Mucosa of gallbladder (tissue), 1 donor: ENCODE measurements at places on chromosomes 7 and 10.

DNA sequence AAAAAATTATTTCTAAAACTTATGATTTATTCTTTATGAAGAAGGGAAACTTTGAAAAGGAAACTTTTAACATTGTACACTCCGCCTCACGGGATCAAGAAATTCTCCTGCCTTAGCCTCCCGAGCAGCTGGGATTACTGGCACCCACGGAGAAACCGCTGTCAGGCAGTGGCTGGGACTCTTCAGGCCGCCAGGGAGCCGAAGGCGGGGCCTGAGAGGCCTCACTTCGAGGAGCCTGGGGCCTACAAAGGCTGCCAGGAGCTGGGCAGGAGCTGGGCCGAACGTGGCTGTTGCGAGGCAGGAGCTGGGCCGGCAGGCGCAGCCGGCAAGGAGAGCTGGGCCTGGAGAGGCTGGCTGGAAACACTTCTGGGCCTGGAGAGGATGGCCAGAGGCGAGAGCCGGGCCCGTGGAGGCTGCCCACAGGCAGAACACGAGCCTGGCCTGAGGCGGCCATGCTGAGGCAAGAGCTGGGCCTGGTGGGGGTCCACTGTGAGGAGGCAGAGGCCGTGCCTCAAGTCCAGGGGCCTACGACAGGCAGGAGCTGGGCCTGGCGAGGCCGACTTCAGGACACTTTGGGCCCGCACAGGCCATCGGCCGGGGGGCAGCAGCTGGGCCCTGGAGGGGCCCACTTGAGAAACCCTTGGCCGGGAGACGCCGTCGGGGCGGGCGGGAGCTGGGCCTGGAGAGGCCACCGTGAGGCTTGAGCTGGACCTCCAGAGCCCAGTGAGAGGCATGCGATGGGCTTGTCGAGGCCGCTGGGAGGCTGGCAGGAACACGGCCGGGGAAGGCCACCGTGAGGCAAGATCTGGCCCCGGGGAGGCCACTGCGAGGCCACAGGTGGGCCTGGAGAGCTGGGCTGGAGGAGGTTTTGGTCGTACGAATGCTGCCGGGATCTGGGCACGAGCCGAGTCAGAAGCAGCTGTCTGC lies 23.7 kb downstream of the MDH2 start:
- DNase-seq: peak; percentile 53

DNA sequence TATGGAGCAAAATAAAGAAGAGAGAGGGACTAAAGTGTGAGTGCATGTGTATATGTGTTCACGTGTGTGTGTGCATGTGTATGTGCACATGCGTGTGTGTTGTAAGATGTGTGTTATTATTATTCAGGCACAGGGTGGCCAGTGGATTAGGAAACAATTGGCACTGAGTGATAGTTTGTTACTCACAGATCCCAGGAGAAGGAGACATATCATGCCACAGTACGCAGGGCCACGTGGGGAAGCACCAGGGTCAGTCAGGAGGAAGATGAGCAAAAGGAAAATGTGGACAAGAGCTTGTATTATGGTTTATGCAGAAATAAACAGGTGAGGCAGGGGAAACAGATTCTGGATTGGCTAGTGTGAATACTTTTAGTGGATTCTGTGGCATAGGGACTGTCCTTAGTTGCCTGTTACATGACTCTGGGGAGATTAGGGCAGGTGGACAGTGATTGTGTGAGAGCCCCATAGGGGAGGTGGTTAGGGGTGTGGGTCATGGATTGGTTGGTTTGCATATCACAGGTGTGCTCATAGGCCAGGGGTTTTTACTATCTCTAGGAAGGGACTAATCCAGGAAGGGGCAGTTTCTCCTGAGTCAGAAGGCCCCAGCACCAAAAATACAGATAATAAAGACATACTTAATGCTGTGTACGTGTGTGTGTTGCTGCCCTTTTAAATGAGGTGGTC lies 90.0 kb downstream of the PLXDC2 start:
- no peak for DNase-seq

DNA sequence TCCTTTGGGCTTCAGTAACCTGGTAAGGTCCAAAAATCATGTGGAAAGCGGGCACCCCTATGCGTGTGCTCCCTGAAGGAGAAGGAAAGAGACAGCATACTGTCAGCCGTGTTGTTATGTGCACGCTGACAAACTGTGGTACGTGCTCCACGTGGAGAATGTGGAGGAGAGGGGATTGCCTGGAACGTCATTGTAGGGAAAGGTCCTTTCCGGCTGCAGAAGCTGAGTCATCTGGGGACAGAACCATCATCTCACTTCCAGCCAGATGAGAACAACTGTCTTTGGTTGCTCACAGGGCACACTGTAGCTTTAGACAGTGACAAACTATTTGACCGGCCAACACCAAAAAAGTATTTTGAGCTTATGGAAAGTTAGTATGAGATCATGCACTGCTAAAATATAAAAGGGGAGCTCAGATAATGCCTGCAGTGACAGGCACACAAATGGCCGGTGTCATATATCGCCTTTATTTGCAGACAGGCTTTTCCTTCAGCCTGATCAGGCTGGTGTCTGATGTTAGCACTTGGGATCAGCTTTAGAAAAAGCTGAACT lies 38.8 kb upstream of the GRB10 start:
- DNase-seq: peak; percentile 33

DNA sequence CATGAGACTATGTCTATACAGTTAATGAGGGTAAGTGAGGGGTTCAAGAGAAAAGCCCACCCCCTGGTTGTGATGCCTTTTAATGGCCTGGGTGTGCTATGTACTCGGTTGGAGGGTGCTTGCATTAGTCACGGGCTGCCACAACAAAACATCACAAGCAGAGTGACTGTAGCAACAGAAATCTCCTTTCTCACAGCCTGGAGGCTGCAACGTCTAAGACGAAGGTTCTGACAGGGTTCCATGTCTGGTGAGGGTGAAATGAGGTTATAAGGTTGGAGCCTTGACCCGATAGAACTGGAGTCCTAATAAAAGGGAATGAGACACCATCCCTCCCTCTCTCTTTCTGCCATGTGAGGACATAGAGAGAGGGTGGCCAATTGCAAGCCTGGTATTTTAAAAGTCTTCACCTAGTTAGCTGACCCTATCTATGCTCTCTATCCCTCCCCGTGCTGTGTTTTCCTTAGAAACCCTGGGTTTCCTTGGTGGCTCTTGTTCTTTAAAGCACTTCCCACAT lies 126.0 kb upstream of the GDF10 start:
- DNase-seq: no peak

GRCh38 chr10:19777806-19778205 lies 38.4 kb upstream of the PLXDC2 start:
- no peak for DNase-seq

DNA sequence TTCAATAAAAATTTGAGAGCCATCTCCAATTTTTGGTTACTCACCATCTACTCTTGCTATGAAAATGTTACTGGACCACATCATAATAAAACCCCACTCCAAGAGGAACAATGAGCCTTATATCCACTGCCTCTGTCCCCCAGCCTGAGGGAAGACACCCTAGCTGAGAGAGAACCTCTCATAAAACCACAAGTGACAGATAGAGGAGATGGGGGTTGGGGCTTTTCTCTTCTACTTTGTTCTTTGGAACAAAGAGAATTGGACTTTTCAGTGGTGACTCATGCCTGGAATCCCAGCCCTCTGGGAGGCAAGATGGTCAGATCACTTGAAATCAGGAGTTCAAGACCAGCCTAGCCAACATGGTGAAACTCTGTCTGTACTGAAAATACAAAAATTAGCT lies 27.6 kb upstream of the TAS2R16 start:
- no peak for DNase-seq

- no peak for DNase-seq
These were observed 11.2 kb downstream of the SLC13A4 start for GRCh38 chr7:135716677-135717238.

GRCh38 chr10:23343591-23344240 lies 881 bp downstream of the C10orf67 start:
- DNase-seq: peak; percentile 33

DNA sequence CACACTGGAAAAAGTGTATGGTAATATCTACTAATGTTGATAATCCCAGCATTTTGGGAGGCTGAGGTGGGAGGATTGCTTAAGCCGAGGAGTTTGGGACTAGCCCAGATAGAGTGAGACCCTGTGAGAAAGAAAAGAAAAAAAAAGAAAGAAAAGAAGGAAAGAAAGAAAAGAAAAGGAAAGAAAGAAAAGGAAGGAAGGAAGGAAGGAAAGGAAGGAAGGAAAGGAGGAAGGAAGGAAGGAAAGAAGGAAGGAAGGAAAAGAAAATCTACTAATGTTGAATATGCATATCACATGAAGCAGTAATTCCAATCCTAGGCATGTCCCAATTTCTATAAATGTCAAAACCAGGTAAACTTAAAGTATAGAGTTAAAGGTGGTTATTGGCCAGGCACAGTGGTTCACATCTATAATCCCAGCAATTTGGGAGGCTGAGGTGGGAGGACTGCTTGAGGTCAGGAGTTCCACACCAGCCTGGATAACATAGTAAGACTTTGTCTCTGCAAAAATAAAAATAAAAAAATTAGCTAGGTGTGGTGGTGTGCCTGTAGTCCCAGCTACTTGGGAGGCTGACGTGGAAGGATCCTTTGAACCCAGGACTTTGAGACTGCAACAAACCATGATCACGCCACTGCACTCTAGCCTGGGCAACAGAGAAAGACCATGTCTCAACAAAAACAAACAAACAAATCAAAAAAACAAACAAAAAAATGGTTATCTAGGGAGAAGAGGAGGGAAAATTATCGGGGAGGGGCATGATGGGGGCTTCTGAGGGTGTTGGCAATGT lies 5.2 kb upstream of the KAZALD1 start:
- DNase-seq: no peak

- DNase-seq: peak; percentile 7
These were observed 103.6 kb downstream of the VIPR2 start for GRCh38 chr7:159040912-159041711.

DNA sequence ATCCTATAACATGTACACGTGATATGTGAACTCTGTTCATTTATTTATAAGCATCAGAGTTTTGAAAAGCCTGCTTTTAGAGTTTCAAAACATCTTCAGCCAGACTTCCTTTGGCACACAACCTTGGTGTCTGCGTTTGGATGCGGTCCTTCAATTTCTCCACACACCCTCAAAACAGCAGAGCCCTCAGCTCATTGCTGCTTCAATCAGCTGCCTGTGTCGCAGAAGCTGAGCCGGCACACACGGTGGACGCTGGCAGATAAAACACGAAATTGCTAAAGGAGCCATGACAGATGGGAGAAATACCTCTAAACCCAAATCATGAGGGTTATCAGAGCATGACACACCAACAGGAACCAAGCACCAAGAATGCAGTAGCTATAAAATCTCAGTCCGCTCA lies 396.4 kb upstream of the AKR1E2 start:
- DNase-seq: no peak

DNA sequence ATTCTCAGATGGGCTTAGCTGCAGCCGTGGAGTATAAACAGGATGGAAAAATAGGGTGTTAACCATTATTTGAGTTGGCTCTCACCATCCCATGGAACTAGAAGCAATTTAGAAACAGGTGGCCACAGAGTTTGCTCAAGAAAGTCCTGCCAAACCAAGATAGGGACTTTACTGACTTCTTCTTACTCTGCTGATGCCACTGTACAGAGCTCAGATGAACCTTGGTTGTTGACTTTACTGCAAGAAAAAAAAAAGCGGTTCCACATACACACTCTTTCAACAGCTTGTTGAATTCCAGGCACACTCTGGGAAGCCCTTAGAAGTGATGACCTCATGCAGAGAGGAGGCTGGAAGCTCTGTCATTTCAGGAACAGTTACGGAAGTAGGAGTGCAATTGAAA lies 753.4 kb downstream of the NRG3 start:
- DNase-seq: no peak

- DNase-seq: no peak
These were observed 20.2 kb upstream of the RPA3 start for GRCh38 chr7:7738622-7739021.

DNA sequence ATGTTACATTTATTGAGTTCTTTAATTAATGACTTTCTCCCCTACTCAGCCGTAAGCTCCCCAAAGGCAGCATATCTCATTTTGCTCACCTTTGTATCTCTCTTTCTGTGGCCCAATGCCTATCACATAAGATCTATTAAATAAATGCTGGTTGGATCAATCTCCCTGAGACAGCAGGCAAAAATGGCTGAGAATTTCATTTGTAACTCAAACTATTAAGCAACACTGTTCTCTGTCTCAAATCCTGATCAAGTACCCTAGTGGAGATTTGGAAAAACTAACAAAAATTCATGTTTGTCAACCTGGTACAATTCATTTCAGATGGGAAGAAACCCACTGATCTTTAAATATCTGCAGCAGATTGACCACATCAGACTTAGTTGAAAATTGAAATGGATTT lies 127.4 kb downstream of the ZFAND4 start:
- DNase-seq: no peak

DNA sequence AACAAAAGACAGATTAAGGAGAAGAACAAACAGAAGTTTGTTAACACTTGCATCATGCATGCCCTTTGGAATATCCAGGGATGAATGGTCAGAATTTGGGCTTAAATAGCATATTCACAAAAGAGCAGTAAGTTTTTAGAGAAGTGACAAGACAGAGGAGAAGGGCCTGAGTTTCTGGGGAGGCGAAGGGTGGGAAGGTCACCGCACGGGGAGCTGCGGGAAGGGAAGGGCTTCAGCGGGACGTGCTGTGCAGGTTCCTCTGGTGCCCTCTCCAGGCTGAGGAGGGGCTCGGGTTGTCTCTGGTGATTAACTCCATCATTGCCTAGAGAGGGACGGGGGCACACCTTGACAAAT lies 10.4 kb upstream of the ZNF22 start:
- DNase-seq: peak; percentile 9

- DNase-seq: peak; percentile 93
These were observed 26.0 kb upstream of the MALSU1 start for GRCh38 chr7:23273141-23273599.

GRCh38 chr10:87642988-87643387 lies 16.7 kb upstream of the PAPSS2 start:
- no peak for DNase-seq

GRCh38 chr10:79024296-79024695 lies 44.5 kb upstream of the ZMIZ1 start:
- DNase-seq: no peak

DNA sequence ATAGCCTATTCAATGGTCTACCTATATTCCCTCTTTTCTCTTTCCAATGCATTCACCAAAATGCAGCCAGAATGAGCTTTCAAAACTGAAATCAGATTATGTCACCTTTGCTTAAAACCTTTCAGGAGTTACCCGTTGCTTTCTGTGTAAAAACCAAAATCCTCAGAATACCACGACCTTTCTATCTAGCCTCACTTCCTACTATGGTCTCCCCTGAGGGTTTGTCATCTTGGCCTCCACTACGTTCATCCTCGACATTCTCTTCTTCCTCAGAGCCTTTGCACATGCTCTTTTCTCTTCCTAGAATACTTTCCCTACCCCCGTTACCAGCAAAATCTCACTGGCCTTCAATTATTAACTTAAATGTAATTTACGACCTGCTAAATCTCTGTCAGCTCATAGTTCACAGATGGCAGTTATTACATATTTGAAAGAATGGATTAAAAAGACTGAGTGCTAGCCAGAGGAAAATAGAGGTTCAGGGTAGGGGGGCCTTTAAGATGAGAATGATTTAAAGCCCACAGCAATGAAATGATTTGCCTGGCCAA lies 380.8 kb upstream of the C7orf33 start:
- no peak for DNase-seq

DNA sequence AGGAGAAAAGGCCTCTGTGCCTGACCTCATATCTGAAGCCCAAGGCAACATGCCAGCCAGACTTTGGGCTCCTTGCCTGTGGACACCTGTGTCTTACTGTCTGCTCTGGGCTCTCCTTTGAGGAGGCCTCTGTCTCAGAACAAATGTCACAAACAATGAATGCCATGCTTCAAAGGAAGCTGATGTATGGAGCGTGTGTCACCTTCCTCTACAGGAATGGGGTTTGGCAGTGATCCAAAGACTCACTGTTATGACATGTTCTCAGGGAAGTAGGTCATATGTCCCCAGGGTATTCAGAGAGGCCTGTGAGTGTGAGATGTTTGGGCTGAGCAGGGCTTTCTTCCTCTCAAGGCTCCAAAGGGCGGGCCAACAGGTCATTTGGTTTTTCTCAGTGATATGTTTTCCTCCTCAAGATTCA lies 38.4 kb downstream of the PTPRE start:
- peak; percentile 17 for DNase-seq
